ENCODE measurements at places on chromosomes 1 and 21.

- DNase-seq = no peak
Observed at GRCh38 chr1:52482326-52483004, 70.4 kb downstream of the TUT4 start.

DNA sequence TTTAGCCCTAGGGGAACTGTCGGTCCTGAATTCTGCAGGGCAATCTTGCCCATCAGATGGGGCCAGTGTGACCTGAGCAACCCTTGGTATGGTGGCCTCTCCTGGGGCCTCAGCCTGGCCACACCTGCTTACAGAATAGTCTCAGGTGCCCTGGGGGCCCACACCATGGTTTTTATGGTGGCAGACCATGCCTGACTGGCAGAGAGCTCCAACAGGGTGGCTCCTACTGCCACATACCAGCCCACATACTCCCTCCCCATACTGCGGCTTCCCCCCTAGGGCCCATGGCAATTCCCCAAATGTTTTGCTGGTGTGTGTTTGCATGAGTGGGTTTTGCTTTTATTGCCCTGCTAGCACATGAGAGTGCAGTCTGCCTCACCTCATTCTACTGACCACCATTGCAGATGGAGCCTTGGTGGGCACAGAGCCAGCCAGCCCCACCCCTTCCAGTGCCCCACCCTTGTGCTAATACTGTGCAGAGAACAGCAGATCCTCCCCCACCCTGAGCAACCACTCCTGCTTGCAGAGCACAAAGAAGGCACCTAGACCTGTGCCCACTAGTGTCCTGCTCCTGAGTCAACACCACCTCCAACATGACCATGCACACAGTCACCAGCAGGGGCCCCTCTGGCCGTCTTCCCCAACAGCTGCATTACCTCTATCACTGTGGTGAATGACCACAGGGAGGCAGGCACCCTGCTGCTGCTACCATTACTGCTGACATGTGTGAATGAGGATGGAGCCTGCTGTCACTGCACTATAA is 86.8 kb downstream of the GDAP2 start:
- DNase-seq = no peak

- DNase-seq = peak; percentile 23
Observed at GRCh38 chr1:178451529-178451928, 45.2 kb downstream of the CLEC20A start.

DNA sequence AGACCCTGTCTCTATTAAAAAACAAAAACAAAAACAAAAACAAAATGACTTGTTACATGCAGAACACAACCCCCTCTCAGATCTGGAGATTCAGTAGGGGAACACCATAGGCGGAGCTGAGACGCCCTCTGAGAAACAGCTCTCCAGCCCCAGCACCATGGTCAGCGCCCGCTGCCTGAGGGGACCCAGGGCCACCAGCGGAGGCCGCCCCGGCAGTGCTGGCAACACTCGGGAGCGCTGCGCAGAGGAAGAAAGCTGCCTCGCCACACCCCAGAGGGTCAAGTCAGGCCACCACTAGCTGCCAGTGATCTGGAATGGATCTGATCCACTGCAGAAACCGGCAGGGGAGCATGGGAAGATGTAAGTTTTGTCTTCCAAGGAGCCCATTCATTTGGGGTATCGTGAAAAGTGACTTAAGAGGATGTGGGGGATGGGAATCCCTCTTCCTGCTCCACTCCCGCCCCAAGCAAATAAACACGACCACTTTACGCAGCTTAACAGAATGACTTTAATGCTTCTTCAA is 3.1 kb downstream of the ACTA1 start:
- DNase-seq = no peak

DNA sequence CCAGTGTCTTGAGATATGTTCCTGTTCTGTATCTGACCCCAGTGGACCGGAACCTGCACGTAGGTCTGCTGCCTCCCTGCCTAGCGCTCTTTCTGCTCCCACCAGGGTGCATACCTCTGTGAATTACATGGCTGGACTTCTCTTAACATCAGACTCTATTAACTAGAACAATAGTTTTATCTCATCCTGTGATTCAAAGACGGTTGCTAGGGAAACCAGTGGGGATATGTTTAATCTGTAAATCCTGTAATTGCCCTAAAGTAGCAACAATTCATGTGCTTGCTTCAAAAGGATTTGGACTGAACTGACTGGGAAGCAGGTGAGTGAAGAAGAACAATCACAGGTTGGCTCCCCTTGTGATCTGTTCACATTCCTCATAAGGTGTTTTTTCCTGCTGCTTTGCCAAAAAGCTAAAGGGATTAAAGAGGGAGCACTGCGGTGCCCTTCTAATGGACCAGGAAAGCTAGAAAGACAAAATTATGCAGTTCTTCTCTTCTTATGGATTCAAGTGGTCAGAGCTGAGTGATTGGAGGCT is 52.7 kb upstream of the DIRAS3 start:
- no peak for DNase-seq

GRCh38 chr21:46096596-46097335 is 1.1 kb upstream of the COL6A2 start:
- no peak for DNase-seq

GRCh38 chr1:201560328-201561194 is 21.6 kb downstream of the NAV1 start:
- DNase-seq = no peak

- no peak for DNase-seq
Observed at GRCh38 chr21:42352441-42353095, 1.8 kb upstream of the TFF2 start.

GRCh38 chr1:235203428-235203827 is 42.4 kb upstream of the RBM34 start:
- no peak for DNase-seq

DNA sequence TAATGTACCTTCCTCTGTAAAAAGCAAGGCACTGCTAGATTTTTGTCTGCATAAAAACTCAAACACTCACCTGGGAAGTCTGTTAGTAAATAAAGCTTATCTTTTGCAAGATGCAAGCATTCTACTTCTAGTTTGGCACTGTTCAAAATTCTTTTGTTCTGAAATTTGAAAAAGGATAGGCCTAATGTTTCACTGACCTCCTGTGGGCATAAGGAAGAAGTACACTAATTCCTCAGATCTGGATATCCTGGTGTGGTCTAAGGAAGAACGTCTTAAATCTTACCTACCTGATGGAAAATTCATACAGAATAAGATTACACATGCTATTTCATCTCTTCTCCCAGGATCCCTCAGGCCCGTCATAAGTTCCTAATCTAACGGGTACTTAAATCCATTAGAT is 93.5 kb upstream of the CAMK1G start:
- DNase-seq = no peak

DNA sequence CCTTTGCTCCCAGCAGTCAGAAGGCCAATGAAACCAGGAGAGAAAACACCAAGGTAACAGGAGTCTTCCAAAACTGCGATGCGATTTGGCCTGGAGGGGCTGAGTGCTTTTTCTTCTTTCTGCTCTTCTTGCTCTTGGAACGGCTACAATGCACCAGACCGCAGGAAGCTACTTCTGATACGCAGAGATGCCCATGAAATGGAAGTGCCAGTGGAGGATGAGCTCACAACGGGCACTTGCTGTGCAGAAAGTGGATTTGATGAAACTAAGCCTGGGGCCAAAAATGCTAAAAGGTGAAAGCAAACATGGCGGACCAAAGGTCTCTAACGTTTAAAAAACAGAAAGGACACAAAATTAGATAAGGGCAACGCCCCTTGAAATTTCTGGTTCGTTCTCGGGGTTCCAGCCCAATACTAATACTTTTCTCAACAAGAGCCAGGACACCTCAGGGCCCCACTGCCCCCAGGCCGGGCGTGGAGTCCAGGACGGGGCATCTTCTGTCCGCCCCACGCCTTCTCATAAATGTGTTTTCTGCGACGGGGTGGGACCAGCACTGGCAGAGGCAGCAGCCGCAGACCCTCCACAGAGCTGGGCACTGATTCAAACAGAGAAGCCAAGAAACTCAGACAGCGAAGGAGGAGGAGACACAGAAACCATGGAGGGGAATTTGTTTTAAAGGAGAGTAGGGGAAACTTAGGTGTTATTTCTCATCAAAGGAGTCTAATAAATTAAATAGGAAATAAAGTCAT is 101.3 kb downstream of the CRYAA start:
- DNase-seq = no peak

- DNase-seq = peak; percentile 31
Observed at GRCh38 chr1:111597426-111597825, 22.2 kb upstream of the RAP1A start.

- DNase-seq = no peak
Observed at GRCh38 chr1:29700491-29700890, 464.2 kb downstream of the PTPRU start.

- no peak for DNase-seq
Observed at GRCh38 chr1:111615870-111616715, 3.5 kb upstream of the RAP1A start.

- DNase-seq = no peak
Observed at GRCh38 chr1:75171876-75172275, 37.7 kb downstream of the LHX8 start.

GRCh38 chr21:36817732-36818450 is 119.0 kb downstream of the SIM2 start:
- DNase-seq = no peak

DNA sequence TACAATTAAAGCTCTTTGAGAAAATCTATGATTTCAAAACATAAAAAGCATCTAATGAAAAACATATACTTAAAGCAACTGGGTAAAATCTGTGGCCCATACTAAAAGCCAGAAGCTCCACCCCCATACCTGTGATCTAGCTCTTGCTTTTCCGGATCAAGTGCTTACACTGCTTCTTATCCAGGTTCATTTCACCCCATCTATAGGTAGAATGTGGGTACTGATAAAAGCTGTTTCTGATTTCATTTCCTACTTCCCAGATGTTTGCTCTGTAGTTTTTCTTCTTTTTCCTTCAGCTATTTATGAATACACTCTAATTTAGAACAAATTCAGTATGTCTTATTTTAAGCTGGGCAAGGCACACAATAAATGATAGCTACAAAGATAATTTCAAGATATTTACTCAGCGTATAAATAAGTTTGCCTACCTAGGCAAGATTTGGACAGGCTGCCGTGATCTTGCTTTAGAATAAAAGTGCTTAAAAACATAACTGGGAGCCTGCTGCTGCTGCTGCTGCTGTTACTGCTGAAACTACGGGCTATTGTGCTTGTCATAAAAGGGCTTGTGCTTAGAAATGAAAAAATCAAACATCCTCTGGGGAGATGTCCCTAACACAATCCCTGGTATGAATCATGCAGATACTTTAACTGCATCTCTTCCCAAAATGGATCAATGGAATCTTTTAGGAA is 2.1 kb downstream of the SIPA1L2 start:
- no peak for DNase-seq

- DNase-seq = no peak
Observed at GRCh38 chr1:70220517-70221237, 503 bp upstream of the SRSF11 start.

DNA sequence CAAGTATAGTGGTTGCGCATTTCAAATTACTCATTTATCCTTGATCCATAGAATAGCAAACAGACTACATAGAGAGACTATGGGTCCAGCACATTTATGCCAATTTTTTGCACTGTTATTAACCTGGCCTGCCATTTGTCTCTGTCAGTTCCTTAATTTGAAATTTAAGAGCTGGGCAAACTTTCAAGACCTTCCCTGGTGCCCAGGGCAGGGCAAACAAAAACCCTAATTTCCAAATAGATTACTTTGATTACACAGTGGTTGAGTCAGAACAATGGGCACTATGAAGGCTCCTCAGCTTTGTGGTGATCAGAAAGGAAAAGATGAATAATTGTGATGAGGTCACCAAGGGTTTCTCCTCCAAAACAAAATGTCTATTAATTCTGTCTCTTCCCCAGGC is 80.6 kb downstream of the TNFSF18 start:
- DNase-seq = no peak

GRCh38 chr21:36749935-36750575 is 51.1 kb downstream of the SIM2 start:
- peak; percentile 10 for DNase-seq

GRCh38 chr1:63592536-63593302 is 492 bp upstream of the PGM1 start:
- no peak for DNase-seq

GRCh38 chr1:181732218-181732990 is 249.1 kb downstream of the CACNA1E start:
- no peak for DNase-seq

DNA sequence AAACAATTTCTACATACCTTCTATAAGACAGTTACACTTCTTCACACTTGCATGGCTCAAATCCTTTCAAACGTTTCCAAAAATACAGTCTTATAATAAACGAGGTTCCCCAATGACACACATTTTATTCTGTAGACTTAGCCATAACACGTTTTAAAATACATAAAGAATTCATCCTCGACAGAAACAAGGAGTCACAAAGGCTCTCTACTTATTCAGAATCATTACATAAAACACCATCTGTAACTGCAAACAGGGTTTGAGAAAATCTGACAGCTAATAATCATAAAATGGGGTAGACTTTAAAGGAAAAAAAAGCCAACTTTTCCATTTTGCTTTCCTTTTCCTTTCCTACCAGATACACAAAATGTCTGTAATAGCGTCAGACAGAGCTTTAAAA is 1.8 kb downstream of the PIK3R3 start:
- no peak for DNase-seq

GRCh38 chr1:19466112-19466561 is 19.2 kb downstream of the CAPZB start:
- no peak for DNase-seq

GRCh38 chr1:155000411-155000725 is 2.2 kb upstream of the ZBTB7B start:
- no peak for DNase-seq

- no peak for DNase-seq
Observed at GRCh38 chr1:102174259-102174863, 177.6 kb upstream of the OLFM3 start.

- DNase-seq = no peak
Observed at GRCh38 chr21:15063081-15063813, 1.6 kb downstream of the NRIP1 start.

DNA sequence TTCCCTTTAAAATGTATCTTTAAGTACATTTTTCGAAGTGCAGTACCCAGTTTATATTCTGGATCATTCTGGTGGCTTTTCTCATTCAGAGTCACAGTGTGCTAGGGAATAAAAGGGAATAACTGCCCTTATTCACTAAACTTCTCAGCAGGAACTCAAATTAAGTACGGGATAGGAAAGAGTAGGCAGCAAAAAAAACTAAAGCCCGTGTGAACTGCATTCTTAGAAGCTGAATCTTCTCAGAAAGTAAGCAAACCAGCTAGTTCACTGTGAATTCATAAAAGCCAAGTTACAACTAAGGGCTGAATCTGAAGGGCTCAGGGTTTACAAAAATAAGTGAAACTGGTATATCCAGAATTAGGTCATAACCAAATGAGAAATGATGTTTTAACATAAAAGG is 22.0 kb downstream of the PRPF38A start:
- no peak for DNase-seq

GRCh38 chr1:168386949-168387586 is 106.4 kb downstream of the TBX19 start:
- DNase-seq = no peak

DNA sequence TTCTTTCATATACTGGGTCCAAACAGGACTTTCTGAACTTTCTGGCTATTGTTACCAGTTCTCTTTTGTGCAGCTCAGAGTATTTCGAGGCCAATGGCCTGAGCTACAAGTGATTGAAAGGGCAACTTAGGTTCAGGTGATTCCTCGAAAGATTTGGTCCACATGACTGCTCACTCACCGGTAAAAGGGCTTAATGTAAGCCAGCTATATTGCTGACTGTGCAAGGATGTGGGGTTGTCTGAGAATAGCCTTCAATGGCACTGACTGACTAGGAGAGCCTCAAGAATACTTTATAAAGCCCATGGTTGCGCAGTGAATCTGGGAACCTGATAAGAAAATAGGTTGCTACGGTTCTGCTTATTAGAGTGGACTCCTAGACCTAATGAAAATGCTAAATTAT is 269.0 kb downstream of the SEC16B start:
- DNase-seq = no peak

- DNase-seq = no peak
Observed at GRCh38 chr1:23784846-23785245, 6.1 kb upstream of the LYPLA2 start.

- DNase-seq = no peak
Observed at GRCh38 chr21:42142627-42143026, 71.5 kb downstream of the UMODL1 start.
